IMR-90 (cell line): ENCODE measurements at places on chromosomes 6 and 20.

GRCh38 chr6:36533321-36533720, 14.0 kb downstream of the STK38 start:
- DNase-seq, result peak; percentile 34
- peaks cover 3% of the 10 kb centered on the region for H3K4me1 ChIP-seq
- H3K36me3 ChIP-seq, result peaks cover 13% of the 10 kb centered on the region
- no peaks in the 10 kb centered on the region for H3K27me3 ChIP-seq

GRCh38 chr6:2109796-2110195, 135.6 kb downstream of the GMDS start:
- peaks cover 1% of the 10 kb centered on the region; the same call in 1 of the 2 replicates for H3K4me1 ChIP-seq
- no peaks in the 10 kb centered on the region for H3K27me3 ChIP-seq
- H3K36me3 ChIP-seq, result 0 out of 2 replicates have a peak, but pooled peaks cover 1% of the 10 kb centered on the region
- no peak overlapping the region for H3K27ac ChIP-seq

DNA sequence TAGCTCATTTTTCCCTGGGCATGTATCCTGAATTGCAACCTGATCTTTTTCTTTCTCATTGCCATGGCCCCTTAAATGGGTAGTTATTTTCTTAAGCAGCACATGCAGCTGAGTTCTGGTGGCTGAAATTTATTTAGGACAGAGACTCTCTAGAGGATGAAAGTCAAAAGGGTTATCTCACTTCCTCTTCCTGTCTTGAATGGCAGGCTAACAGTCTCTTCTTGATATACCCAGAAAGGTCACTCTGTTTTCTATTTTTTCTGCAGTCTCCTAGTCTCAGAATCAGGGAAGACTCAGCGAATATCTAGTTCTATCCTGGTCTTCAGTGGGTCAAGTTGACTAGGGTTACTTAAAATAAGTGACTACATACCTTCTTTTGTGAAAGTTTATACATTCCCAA, 243.3 kb downstream of the EPHA7 start:
- no peak overlapping the region for H3K27ac ChIP-seq
- no peak overlapping the region for H3K4me3 ChIP-seq
- no peak for DNase-seq
- H3K36me3 ChIP-seq, result no peaks in the 10 kb centered on the region
- H3K4me1 ChIP-seq, result no peaks in the 10 kb centered on the region
- H3K27me3 ChIP-seq, result no peaks in the 10 kb centered on the region

DNA sequence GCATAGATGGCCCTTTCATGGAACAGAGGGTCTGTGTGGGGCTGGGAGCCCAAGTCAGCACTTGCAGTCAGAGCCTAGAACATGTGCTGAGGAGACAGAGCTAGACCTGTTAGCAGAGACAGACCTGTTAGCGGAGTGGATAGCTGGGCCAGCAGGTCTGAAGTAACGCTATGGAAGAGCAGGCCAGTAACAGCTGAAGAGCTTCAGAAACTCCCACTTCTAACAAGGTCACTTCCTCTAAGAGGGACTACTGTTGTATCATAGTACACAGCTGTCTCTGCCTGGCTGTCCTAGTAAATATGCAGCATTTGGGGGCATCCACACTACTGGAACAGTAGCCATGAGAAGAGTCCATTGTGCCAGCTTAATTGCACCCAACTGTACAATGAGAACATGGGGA, 41.2 kb upstream of the POLR1H start:
- H3K27me3 ChIP-seq, result no peaks in the 10 kb centered on the region
- no peak overlapping the region for H3K27ac ChIP-seq
- DNase-seq, result no peak
- no peaks in the 10 kb centered on the region for H3K4me1 ChIP-seq

GRCh38 chr20:5825130-5825719, 75.0 kb downstream of the SHLD1 start:
- H3K27me3 ChIP-seq, result no peaks in the 10 kb centered on the region
- no peaks in the 10 kb centered on the region for H3K36me3 ChIP-seq
- no peak overlapping the region for H3K4me3 ChIP-seq
- H3K4me1 ChIP-seq, result peaks cover 2% of the 10 kb centered on the region; the same call in 1 of the 2 replicates

- no peaks in the 10 kb centered on the region for H3K27me3 ChIP-seq
- DNase-seq, result no peak
- no peak overlapping the region for H3K27ac ChIP-seq
- no peaks in the 10 kb centered on the region for H3K36me3 ChIP-seq
- H3K4me3 ChIP-seq, result no peak overlapping the region
- no peaks in the 10 kb centered on the region for H3K4me1 ChIP-seq
Observed at GRCh38 chr6:10230531-10230930, 184.3 kb downstream of the TFAP2A start.

GRCh38 chr6:112018619-112019416, 35.1 kb upstream of the CCN6 start:
- no peaks in the 10 kb centered on the region for H3K36me3 ChIP-seq
- no peak overlapping the region for H3K4me3 ChIP-seq
- no peak overlapping the region for H3K27ac ChIP-seq
- no peaks in the 10 kb centered on the region for H3K27me3 ChIP-seq

GRCh38 chr6:133341607-133342158, 100.5 kb downstream of the EYA4 start:
- peaks cover 13% of the 10 kb centered on the region for H3K4me1 ChIP-seq
- H3K4me3 ChIP-seq, result no peak overlapping the region
- H3K27me3 ChIP-seq, result no peaks in the 10 kb centered on the region
- peak; percentile 93 for DNase-seq
- no peaks in the 10 kb centered on the region for H3K36me3 ChIP-seq
- peak overlapping the region; percentile 50 for H3K27ac ChIP-seq
